ENCODE measurements at places on chromosomes 3 and 15.

DNA sequence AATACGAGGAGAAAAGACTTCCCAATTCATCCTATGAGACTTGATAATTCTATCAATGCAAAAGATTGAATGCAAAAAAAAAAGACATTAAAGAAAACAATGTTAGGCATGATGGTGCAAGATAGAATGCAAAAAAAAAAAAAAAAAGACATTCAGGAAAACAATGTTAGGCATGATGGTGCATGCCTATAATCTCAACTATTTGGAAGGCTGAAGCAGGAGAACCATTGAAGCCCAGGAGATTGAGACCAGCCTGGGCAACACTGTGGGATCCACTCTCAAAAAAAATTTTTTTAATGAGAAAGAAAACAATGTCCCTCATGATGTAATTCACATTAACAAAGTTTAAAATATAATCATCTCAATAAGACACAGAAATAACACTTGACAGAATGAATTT is 75.9 kb downstream of the MYO9A start:
- no peak overlapping the region for H3K27ac ChIP-seq
- H3K4me3 ChIP-seq = no peak overlapping the region
- DNase-seq = no peak
- H3K27me3 ChIP-seq = no peaks in the 10 kb centered on the region
- peaks cover 9% of the 10 kb centered on the region for H3K36me3 ChIP-seq

DNA sequence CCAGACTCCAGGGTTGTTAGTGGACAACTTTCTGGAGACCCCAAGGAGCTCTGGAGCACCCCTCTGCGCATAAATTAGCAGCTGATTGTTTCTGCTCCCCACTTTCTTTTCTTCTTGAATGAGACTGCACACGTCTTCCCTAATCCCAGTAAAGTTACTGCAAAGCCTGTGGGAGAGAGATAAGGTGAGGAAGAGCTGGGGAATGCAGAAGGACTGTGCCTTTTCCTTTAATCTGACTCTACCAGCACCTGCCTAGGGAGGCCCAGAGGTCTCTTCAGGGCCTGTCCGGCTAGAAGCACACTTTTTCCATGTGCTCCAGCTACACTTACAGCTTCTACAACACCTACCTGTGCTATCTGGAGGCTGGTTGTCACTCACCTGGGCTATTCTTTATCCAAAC is 143.8 kb downstream of the KCNMB2 start:
- no peak overlapping the region for H3K4me3 ChIP-seq
- no peaks in the 10 kb centered on the region for H3K27me3 ChIP-seq
- DNase-seq = no peak
- no peaks in the 10 kb centered on the region for H3K4me1 ChIP-seq
- no peaks in the 10 kb centered on the region for H3K36me3 ChIP-seq
- no peak overlapping the region for H3K27ac ChIP-seq

GRCh38 chr3:22585504-22585903 is 617.6 kb upstream of the UBE2E2 start:
- H3K27me3 ChIP-seq = no peaks in the 10 kb centered on the region
- DNase-seq = no peak
- H3K36me3 ChIP-seq = no peaks in the 10 kb centered on the region

GRCh38 chr3:167740961-167741587 is 5.6 kb downstream of the SERPINI1 start:
- H3K36me3 ChIP-seq = no peaks in the 10 kb centered on the region
- H3K4me3 ChIP-seq = no peak overlapping the region
- no peak overlapping the region for H3K27ac ChIP-seq

GRCh38 chr3:57120451-57121174 is 44.5 kb downstream of the IL17RD start:
- DNase-seq = no peak
- no peaks in the 10 kb centered on the region for H3K36me3 ChIP-seq
- H3K4me3 ChIP-seq = no peak overlapping the region
- H3K4me1 ChIP-seq = no peaks in the 10 kb centered on the region
- H3K27ac ChIP-seq = no peak overlapping the region

Data from activated T-helper 2 cell treated with anti-CD3 and anti-CD28 coated beads, Interferon-gamma antibody, Interleukin-2, Interleukin-4, amounts not matched to agents 10 μg/mL and 5 μg/mL and 100 μg/mL, durations not matched to agents 14 hours and 24 hours and 36 hours (primary cell).